Left renal cortex interstitium (tissue), 4 donors: ENCODE measurements at places on chromosomes 1 and 21. TPM values are rescaled to one million over a fixed set of nuclear protein-coding genes. Genes with fewer than 3 reads are reported as not detected.
A peak's percentile ranks its signal among the peaks of the same experiment; 100 is the strongest.

- DNase-seq: no peak
Observed at GRCh38 chr1:155038602-155039307, 5.1 kb downstream of the DCST1 start.

KCNJ6 gene
- 0.17 TPM for polyA plus RNA-seq

DNA sequence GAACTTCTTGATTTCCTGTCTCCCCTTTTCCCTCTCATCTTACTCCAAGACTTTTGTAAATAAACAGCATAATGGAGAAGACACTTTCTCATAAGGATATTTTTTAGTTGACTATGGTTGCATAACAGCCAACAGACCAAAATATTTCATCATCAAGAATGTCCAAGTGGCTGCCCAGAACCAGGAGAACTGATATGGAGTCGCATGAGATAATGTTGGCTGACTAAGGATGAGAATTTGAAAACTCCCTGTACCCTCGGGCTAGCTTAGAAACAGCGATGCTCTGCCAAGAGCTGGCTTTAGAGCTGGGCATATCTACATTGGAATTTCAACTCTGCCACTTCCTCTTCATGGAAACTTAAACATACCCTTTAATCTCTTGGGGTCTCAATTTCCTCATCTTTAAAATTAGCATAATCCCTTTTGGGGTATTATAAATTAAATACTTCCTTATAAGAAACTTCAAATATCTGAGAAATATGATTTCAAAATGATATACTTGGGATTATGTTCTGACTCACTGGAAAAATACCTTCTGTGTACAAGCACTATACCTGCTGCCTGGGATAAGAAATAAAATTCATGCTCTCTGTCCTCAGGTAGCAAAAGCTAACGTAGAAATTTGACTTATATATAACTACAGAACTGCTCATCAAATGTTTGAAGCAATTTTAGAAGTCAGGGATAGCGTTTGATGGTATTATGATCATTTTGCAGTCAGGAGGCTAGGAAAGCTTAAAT, 777.3 kb downstream of the LTN1 start:
- no peak for DNase-seq

DNA sequence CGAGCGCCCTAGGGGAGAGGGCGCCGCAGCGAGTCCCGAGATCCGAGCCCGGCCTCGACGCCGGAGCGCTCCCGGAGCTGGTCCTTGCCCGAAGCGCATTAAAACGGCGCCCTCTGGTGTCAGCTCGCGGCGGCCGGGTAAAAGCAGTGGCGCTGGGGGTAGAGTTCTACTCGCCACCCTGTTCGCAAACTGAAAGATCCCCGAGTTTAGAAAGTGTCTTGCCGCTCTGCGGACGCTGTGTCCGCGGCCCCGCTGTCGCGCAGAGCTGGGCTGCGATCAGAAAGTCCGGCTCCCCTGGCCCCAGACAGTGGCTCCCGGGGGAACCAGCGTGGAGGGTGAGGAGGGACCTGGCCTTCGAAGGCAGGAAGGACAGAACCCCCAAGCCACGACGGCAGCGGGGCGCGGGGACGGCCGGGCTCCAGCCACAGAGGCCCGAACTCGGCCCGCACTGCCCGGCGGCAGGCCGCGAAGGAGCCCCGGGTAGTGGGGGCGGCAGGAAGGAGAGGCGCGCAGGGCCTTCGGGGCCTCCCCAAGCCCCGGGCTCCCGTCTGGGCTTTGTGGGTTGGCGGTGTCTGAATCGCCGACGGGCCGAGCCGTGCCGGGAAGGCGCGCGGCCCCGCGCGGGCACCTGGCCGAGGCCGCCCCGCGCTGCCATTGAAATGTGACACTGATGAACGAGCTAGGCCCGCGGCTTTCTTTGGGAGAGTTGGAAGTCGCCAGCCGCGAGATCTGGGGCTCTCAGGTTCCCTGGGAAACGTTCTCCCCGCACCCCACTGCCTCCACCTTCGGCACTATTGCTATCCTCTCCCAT, 39.1 kb upstream of the NFIA start:
- peak; percentile 55 for DNase-seq

DNA sequence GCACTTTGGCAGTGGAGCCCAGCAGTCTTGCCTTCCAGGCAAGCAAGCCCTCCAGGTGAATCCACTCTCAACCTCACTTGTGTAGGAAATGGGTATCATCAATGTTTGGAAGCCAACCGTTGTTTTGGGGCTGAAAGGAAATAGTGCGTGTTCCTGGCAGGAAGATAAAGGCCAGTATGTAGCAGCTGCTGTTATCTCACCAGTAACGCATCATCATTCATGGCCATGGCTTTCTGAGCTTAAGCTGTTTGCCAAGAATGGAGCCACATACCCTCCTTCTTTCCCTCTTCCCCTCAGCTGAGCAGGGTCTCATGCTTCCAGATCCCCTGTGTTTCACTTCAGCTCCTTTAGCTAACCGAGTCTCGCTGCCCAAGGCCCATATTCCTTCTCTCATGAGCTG, 2.2 kb upstream of the PDPN start:
- DNase-seq: no peak

NUP210L gene
- polyA plus RNA-seq: 0.10 TPM

DNA sequence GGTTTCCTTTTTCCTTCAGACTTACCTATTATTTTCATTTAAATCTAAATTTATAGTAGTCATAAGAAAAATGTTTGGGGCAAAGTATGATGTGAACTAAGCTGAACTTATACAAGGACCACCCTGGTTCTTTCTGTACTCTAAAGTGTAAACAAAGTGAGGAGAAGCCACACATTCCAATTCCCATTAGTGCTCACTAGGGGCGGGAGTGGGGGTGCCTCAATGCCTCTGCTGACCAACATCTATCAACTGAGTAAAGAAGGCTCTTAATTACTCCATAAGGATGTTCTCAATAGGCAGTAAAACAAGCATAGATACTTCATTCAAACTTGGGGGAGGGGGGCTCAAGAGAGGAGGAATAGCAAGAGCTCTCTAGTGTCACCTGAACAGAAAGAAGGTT, 151.7 kb downstream of the CDC42BPA start:
- DNase-seq: no peak

DNA sequence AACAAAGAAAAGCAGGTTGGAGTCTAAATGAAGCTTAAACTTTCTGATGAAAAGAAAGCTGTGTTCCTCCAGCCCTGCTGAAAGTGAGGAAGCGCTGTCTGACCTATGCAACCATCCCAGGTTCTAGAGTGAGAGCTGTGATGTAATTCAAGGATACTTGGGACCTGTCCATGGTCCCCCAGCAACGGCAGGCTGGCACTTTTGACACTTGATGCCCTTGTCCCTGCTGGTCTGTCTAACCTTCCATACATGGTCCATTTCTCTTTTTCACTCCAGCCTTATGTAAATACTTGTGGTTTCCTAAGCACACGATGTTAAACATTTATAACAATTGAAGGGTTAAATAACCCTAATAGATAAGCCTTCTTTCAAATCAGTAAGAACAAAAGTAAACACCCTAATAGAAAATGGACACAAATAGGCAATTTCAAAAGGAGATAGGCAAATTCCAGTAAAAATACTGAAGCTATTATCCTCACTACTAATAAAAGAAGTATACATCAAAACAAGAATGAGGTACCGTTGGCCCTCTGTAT, 17.7 kb upstream of the KDM4A start:
- no peak for DNase-seq

GRCh38 chr1:199723250-199723956, 304.1 kb upstream of the NR5A2 start:
- DNase-seq: no peak

DNA sequence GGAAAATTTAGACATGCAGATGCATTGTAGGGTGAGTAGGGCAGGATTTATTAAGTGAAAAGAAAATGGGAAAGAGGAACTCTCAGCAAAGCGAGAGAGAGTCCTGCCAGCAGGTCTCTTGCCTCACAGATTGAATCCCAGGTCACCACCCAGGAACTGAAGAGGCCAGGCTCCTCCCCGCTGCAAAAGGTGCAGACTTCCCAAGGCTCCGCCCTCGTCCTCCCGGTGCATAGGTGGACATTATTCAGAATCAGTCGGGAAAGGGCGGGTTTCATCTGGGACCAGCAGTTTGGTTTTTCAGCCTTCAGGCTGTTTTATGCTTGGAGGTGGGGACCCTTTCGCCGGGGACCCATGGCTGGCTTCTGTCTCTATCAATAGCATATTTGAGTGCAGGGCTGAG, 41.6 kb upstream of the APP start:
- no peak for DNase-seq

MNDA gene
- 4.8 TPM for polyA plus RNA-seq
